ENCODE measurements at places on chromosomes 12 and 14. TPM values are rescaled to one million over a fixed set of nuclear protein-coding genes. Genes with fewer than 3 reads are reported as not detected.

GRCh38 chr14:88605594-88605993, 42.8 kb downstream of the ZC3H14 start:
- no peak for DNase-seq

DNA sequence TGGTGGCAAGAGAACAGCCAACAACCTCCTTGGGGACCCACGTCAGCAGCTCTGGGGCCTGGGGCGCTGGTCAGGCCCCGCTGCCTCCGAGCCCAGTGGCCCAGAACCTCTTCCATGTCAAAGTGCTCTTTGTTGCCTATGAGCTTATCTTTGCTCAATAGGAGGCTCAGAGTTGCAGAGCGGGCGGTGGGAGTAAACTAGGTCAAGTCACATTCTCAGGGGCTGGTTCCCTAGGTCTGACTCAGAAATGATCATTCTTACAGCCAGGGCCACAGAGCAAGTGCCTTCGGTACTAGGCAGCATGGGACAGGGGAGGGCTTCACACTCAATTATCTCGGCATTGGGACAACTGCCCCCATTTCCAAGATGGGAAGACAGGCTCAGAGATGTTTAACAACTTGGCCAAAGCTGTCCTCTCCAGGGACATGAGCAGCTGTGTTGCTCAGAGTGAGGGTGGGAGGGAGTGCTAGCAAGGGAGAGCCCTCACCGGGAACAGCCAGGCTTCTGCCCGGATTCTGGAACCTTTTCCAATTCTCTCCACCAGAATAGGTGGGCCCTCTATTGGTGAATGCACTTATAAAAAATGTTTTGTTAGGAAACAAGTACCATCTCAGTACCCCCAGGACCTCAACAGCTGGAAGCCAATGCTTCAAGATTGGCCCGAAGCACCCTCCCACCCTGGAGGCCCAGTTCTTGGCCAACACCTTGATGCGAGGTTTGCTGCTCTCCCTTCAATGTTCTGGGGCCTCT, 11.9 kb downstream of the SLC25A29 start:
- peak; percentile 82 for DNase-seq

DNA sequence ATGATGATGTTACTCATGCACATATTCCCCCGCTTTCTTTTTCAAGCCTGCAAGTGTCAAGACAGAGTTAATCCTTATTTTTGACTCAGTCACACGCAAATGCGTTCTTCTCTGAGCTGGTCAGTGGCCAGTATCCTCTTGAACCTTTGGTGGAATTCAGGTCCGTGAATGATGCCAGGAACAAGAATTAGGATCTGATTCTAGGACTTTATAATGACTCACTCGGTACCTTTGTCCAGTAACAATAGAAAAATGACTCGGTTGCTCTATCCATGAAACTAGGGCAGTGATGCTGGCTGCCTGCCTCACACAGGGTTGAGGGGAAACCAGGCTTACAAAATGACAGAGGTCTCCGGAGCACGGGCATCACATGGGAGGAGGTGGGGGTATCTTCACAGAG, 185.8 kb upstream of the NUDT4 start:
- DNase-seq = peak; percentile 81

GRCh38 chr14:32396885-32397284, 67.8 kb downstream of the AKAP6 start:
- DNase-seq = no peak

- no peak for DNase-seq
These were observed 31.9 kb upstream of the DUSP6 start for GRCh38 chr12:89384050-89384758.

GRCh38 chr12:124665511-124665910, 98.1 kb upstream of the NCOR2 start:
- no peak for DNase-seq

DNA sequence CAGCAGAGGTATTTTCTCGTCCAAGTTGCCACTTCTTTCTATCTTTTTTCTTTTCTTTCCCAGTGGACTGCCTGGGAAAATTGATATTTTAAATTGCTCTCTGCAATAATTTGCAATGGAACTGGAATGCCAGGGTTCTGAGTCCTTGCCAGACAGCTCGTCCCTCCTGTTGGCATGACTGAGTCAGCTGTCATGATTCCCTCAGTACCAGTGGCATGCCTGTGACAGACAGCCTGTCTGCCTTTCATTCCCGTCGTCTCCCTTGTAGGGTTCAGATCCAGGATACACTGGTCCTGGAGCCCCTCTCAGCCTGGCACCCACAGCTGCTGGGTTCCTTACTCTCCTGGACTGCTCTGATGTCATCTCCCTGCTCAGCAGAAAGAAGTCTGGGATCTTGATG, 84.8 kb downstream of the PTPN11 start:
- DNase-seq = no peak

DNA sequence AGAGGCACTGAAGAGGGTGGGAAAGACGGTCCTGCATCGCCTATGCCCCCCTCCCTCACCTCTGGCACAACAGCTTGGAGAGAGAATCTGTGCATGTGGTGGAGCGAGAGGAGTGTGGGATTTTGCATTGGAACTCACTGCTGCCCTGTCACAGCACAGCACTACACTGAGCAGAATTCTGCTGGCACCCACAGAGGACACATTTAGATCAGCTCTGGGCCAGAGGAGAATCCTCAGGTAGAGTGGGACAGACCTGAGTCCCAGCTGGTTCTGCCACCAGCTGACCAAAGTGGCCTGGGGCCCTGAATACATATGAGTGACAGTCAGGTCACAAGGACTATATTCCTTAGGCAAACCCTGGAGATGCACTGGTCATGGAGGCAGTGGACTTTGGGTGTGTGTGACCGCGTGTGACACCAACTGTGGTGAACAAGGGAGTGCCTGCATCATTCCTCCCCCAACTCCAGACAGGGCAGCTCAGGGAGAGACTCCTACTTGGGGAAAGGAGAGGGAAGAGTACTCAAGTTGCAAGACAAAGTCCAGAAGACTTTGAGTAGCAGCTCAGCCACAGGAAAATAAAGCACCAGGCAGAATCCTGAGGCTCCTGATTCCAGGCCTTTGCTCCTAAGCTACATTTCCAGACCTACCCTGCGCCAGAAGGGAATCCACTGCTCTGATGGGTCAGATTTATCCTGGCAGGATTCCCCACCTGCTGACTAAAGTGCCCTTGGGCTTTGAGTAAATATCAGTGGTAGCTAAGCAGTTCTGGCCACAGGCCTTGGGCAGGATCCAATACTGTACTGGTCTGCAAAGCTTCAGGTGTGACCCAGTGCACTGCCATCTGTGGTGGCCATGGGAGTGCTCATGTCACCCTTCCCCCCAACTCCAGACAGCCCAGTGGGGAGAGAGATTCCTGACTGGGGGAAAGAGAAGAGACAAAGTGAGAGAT, 10.6 kb upstream of the ACOT1 start:
- no peak for DNase-seq

DNA sequence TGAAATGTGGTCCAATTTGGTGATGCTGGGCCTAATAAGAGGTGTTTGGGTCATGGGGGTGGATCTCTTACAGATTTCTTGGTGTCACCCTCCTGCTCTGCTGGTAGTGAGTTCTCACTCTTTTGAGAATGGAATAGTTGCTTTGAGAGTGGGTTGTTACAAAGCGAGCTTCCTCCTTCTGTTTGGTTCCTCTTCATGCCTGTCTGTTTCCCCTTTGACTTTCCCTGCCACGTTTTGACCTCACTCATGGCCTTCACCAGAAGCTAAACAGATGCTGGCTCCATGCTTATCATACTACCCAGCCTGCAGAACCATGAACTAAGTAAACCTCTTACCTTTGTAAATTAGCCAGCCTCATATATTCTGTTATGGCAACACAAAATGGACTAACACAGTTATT, 57.7 kb upstream of the LDHB start:
- DNase-seq = no peak

- no peak for DNase-seq
These were observed 81.9 kb downstream of the PELI2 start for GRCh38 chr14:56199982-56200577.

DNA sequence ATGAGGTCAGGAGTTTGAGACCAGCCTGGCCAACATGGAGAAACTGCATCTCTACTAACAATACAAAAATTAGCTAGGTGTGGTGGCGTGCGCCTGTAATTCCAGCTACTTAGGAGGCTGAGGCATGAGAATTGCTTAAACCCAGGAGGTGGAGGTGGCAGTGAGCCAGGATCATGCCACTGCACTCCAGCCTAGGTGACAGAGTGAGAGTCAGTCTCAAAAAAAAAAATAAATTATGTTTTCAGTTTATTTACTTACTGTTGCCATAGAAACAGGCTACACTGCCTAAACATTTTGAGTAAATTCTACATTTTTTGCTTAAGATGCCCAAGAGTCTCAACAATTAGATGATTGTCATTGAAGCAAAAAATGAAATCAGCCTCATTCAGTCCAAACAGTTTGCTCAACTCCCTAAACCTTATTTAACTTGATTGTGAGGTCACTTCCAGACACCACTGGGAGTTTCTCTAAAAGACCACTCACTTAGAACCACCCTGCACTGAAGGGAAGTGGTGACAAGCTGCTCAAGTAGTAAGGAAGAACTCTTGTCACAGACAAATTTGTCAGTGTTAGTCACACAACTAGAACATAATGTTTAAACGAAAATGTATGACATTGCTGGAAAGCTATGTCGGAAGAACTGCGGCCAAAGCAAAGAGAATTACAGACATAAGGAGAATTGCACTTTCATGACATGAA, 9.8 kb upstream of the GNPNAT1 start:
- no peak for DNase-seq

- DNase-seq = no peak
These were observed 692 bp upstream of the COX14 start for GRCh38 chr12:50111395-50111692.

DNA sequence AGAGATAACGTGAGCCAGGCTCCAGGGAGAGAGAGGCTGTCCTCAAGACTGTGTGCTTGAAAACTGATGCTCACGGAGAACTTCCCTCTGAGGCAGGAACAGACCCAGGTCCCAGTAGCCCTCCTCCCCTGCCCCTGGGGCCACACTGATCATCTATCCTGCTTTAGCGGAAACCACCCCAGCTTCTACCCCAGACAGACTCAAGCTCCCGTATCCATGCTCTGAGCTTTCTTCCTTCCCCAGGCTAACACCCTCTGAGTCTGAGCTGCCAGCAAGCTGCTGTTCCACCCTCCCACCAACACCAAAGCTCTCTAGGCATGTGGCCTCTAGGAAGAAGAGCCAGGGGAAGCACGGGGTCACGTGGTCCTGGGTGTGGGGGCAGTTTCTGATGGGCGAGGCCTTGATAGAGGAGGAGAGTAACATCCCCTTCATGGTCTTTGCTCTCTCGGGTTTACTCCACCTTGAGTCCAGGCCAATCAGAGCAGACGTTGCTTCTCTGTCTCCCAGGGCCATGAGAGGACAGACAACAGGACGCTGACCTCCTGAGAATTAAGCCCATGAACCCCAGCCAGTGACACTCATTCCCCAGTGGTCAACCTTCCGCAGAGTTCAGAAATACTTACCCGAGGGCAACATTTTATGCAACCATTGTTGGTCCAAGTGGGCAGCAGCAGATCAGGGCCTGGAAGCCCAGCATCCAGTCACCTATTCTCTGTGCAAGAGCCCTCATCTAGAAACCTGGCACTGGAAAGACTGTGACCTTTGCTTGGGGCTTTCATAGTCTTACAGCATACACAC, 1.4 kb downstream of the PCK2 start:
- DNase-seq = peak; percentile 90

GRCh38 chr12:99381992-99382391, 265.6 kb upstream of the GARIN6 start:
- no peak for DNase-seq

SPIC gene
- total RNA-seq = not detected

NCAPD2 gene
- total RNA-seq = 14.4 TPM

PTHLH gene
- 1.8 TPM for total RNA-seq

GLIPR1L2 gene
- total RNA-seq = 0.38 TPM

CLEC4A gene
- 1.9 TPM for total RNA-seq

GARIN6 gene
- total RNA-seq = not detected

SVOP gene
- not detected for total RNA-seq

Data from posterior vena cava (tissue), 2 donors.